ENCODE measurements at places on chromosomes 16 and 17. TPM values are rescaled to one million over a fixed set of nuclear protein-coding genes. Genes with fewer than 3 reads are reported as not detected.

The TMEM98 gene
- total RNA-seq: 138 TPM

The CLEC3A gene
- 0.66 TPM for total RNA-seq

The CDK12 gene
- total RNA-seq: 41.3 TPM

The HEXIM1 gene
- total RNA-seq: 21.3 TPM

DNA sequence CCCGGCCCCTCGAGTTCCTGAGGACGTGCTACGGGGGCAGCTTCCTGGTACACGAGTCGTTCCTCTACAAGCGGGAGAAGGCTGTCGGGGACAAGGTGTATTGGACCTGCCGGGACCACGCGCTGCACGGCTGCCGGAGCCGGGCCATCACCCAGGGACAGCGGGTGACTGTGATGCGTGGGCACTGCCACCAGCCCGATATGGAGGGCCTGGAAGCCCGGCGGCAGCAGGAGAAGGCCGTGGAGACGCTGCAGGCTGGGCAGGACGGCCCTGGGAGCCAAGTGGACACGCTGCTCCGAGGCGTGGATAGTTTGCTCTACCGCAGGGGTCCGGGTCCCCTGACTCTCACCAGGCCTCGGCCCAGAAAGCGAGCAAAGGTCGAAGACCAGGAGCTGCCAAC is 21.4 kb downstream of the FLYWCH1 start:
- no peak for DNase-seq
- no peaks in the 10 kb centered on the region for H3K27me3 ChIP-seq
- no peaks in the 10 kb centered on the region for H3K36me3 ChIP-seq
- no peaks in the 10 kb centered on the region for H3K4me1 ChIP-seq
- H3K27ac ChIP-seq: no peak overlapping the region

- H3K36me3 ChIP-seq: no peaks in the 10 kb centered on the region
- no peaks in the 10 kb centered on the region for H3K27me3 ChIP-seq
- H3K4me1 ChIP-seq: no peaks in the 10 kb centered on the region
- no peak for DNase-seq
Measured at GRCh38 chr16:35598696-35599332, 2139.4 kb downstream of the TP53TG3F start.

DNA sequence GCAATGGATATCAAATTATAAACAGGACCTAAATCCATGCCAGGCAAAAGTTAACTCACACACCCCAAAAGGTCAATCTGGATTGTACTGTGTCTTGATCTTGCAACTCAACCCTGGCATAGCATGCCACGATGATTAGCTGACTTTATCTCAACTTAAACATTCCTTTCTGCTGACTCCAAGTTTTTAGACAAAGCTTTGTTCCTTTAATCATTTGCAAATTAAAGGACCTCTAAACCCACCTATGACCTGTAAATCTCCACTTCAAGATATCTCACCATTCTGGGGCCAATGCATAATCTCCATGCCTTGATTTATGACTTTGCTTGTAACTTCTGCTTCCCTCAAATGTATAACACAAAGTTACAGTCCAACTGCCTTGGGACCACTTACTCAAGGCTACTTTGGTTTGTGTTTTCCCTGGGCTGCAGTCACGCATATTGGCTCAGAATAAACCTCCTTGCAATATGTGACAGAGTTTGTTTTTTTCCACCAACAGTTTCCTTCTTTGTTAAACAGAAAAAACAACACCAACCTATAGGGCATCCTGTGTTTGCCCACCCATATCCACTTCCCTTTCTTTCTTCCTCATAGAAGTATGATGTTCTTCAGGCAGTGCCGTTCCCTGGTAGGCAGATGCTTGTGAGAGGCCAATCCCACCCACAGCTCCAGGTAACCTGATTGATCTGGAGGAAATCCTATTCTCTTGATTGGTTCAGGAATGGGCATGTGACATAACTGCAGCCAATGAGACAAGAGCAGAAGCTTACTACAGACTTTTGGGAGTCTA is 390.6 kb upstream of the ERCC4 start:
- H3K36me3 ChIP-seq: no peaks in the 10 kb centered on the region
- H3K4me1 ChIP-seq: no peaks in the 10 kb centered on the region
- H3K4me3 ChIP-seq: no peak overlapping the region
- no peak overlapping the region for H3K27ac ChIP-seq

DNA sequence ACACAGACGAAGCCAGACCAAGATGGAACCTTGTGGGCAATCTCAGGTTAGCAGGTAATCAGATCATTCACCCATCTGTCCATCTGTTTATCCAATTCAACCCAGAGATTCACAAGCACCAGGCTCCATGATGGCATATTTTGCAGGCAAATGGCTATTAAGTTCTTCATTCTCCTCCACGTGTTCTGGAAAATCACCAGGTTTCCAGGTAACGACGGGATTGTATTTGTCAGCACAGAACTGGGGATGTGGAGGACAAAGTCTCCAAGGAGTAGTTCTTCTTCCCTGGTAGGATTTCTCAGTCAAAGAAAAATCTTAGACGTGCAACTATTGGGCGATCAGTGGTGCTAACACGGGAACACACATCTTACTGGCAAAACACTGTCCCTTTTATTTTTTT is 368.8 kb downstream of the SLC39A11 start:
- no peak overlapping the region for H3K27ac ChIP-seq
- no peaks in the 10 kb centered on the region for H3K27me3 ChIP-seq
- no peak overlapping the region for H3K4me3 ChIP-seq
- no peaks in the 10 kb centered on the region for H3K4me1 ChIP-seq

Data from breast epithelium (tissue), 4 donors.